Caco-2 (cell line): ENCODE measurements at places on chromosomes 4 and X.
A peak's percentile ranks its signal among the peaks of the same experiment; 100 is the strongest.

DNA sequence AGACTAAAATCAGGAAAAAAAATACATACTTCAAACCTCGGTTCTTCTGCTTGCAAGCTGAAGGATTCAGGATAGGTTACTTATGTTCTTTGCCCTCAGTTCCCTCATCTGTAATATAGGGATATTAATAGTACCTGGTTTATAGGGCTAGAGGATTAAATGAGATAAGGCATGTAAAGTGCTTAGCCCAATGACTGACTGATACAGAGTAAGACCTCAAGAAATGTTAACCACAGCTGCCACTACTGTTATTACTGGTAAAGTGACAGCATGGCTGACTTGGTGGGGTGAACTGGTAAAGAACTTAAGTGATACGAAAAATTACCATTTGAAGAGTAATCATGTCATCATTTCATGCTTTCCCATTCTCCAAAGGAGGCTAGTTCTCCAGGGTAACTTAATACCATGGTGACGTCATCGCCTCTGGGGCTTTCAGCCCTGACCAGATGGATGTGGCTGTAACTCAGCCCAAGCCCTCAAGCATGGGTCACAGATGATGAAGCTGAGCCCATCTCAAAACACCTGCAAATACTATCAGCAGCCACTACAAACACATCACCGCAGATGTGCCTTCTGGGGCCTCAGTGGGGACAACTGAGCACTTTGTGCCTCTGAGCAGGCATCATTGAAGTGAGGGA, 44.5 kb upstream of the SCML1 start:
- DNase-seq = no peak

- DNase-seq = no peak
These were observed 76.8 kb upstream of the DDX53 start for GRCh38 chrX:22922961-22923360.

- no peak for DNase-seq
These were observed 195.2 kb upstream of the C1QTNF7 start for GRCh38 chr4:15232366-15233263.

DNA sequence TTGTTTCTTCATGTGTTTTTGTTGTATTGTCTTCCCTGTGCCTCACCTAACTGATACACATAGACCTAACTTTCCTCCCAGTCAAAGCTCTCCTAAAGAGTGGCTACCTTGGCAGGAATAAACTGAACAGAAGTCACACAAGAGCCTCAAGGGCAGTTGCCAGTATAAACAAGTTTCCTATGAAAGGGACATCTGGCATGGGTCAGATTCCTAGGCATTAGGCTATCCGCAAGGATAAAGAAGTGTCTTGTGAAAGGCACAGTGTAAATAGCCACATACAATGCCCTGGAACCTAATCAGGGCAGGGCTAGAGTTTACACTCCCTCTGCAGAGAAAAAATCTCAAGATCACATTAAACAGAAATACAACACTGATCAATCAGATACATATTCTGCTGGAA, 220.8 kb downstream of the SPANXN3 start:
- no peak for DNase-seq

GRCh38 chr4:80335554-80336358, at the start of gene CFAP299:
CFAP299 (plus strand) TSS chr4:80335730.
- peak; percentile 85 for DNase-seq

- no peak for DNase-seq
These were observed 14.5 kb upstream of the GTPBP6 start for GRCh38 chrX:332916-333610.

GRCh38 chr4:165402375-165402774, 23.6 kb downstream of the CPE start:
- no peak for DNase-seq

- peak; percentile 59 for DNase-seq
These were observed 118.3 kb downstream of the DNAAF6 start for GRCh38 chrX:107324493-107325310.

DNA sequence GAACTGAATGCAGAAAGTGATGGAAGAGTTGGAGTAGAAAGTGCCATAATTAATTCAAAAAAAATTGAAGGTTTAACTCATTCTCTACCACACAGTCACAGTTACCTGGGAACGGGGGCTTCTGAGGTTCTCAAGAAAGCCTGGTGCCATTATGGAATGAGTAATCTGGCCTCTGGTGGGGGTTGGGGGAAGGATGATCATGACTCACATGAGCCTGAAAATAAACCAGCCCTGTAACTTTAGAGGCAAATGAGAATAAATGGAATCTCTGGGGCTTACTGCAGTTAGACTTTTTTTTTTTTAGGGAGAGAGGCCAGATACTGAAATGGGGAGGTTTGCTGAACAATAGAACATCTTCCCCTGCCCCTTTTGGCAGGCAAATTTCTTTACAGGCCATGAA, 55.3 kb downstream of the SOD3 start:
- no peak for DNase-seq

GRCh38 chrX:132634521-132634920, 145.7 kb upstream of the MBNL3 start:
- DNase-seq = no peak

DNA sequence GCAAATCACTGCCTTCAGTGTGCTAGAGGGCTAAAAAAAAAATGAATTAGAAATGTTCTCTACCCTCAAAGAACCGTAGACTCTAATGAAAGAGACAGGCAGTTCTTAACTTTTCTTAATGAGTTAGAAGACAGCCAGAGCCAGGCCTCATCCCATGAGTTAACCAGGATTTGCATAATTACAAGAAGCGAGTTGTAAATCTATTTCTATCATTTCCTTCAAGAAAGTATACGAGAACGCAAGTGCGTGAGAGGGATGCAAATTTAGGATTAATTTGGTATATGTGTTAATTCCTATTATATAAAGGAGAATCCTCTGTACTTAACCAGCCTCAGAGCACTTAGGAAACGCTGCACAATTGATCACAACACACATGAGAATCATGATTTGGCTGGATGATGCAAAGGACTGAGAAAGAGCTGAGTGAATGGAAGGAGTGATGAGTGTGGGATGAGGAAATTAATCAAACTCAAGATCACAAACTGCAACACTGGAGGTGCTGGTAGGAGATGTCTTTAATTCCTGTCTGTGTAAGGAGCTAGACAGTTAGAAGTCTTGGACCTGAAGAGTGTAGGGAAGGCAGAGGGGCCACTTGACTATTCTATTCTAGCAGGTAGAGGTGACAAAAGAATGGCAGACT, 157.2 kb downstream of the ATP10D start:
- DNase-seq = no peak

DNA sequence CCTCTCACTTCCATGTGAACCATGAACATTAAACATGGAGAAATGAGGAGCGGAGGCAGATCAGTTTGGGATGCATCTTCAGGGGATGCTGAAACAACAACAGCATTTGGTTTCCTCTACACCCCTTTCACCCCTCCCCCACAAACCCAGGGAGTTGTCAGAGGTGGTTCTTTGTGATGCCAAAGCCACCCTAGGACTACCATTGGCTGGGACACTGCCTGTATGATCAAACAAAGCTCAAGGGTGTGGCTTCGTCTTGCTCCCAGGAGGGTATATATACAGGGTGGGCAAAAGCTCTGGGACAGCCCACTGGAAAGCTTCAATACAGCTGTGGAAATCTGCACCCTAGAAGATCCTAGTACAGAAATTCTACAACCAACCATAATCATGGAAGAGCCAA, at the start of gene SPANXN4:
TSS of gene SPANXN4 (plus strand) at position 301 of the 400 bp plus-strand sequence. CDS start at position 388, 87 bp downstream.
- DNase-seq = no peak

GRCh38 chr4:128475597-128475996, 188.0 kb upstream of the PGRMC2 start:
- no peak for DNase-seq

- DNase-seq = no peak
These were observed 1624.7 kb downstream of the ARAP2 start for GRCh38 chr4:34619531-34620162.

- no peak for DNase-seq
These were observed 56.7 kb downstream of the PROM1 start for GRCh38 chr4:16027114-16027513.

DNA sequence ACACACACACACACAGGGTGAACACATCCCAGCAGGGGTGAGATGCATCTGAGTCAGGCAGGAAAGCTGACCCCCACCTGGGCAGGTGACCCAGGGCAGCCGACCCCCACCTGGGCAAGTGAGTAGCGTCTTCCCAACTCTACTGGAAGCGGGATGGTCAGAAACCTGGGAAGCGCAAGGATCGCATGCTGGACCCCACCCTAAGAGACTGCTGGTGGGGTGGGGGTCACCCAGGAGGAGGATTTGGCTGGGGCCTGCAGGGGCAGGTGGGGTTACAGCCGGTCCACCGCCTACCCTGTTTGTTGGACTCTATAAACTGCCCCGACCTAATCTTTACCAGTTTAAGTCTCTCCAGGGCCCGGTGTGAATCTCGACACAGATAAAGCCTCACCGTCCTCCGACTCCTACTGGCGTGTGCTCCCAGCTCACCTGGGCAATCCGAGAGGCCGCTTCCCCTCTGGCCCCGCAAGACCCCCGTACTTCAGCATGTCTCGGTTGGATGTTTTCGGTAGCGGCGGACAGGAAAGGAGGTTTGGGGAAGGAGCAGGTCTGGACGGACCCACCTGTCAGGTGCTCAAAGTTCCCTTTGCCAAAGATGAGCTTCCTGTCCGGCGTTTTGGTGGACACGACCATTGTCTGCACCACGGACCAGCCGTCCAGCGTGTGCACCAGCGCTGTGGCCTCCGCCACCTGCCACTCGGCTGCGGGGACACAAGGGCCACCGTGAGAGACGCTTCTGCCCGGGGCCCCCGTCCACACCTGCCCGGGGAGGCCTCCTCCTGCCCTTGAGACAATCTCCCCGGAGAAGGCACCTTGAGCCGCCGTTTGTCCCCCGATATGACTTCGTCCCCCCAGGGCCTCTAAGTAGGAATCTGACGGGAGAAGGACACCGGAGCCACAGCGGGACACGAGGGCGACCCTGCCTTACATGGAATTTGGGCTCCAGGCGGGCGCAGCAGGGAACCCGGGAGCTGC, 2.0 kb downstream of the GTPBP6 start:
- no peak for DNase-seq

- DNase-seq = no peak
These were observed 235.4 kb downstream of the MGST2 start for GRCh38 chr4:139900964-139901376.

- no peak for DNase-seq
These were observed 14.7 kb downstream of the SORCS2 start for GRCh38 chr4:7206911-7207567.

DNA sequence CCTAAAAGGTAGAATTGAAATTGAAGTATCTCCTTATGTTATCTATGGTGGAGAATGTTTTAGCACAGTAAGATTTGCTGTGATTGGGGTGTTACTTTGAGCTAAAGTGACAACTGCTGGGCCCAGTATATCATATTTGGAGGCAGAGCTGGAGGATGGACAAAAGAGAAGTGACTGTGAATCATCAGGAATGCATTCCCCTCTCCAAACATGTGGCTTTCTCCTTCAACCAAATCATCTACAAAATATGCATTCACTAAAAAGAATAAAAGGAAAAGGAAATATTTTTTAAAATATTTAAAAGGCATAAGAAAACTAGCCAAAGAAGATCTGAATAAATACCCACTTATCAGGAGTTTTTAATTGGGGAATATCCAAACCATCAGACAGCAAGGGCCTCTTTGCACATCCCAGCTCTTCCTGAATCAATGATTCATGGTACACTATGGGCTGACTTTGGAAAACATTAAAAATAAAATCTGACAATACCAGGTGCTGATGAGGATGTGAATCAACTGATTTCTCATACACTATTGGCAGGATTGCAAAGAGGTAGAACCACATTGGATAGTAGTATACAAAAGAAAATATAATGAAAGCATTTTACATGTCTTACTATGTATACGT, 671.7 kb upstream of the NR3C2 start:
- no peak for DNase-seq

DNA sequence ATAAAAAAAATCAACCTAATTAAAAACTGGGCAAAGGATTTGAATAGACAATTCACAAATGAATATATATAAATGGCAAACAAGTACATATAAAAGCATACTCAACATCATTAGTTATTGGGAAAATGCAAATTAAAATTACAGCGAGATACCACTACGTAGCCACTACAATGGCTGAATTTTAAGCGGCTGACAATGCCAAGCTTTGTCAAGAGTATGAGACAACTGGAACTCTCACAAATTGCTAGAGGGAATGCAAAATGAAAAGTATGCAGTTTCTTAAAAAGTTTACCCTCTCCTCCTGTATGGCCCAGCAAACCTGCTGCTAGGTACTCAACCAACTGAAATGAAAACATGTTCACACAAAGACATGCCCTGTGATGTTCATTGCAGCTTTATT, 34.8 kb downstream of the ZFP42 start:
- no peak for DNase-seq

DNA sequence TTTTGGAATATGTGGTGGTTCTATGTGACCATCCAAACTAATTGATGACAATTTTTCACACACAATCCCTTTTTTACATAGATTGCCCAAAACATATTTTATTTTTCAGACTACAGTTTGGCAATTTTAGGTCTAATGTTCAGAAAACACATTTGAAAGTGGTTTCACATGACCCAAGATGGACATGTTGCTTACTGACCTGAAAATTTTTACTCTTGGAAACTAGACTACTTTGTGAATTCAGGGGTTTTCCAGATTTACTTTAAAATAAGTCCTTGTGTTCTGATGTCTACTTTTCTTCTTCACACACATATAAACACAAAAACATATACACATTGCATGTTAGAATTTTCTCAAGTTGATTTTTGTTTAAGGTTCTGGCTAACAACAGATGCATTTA, 79.5 kb downstream of the HMGB2 start:
- DNase-seq = no peak

DNA sequence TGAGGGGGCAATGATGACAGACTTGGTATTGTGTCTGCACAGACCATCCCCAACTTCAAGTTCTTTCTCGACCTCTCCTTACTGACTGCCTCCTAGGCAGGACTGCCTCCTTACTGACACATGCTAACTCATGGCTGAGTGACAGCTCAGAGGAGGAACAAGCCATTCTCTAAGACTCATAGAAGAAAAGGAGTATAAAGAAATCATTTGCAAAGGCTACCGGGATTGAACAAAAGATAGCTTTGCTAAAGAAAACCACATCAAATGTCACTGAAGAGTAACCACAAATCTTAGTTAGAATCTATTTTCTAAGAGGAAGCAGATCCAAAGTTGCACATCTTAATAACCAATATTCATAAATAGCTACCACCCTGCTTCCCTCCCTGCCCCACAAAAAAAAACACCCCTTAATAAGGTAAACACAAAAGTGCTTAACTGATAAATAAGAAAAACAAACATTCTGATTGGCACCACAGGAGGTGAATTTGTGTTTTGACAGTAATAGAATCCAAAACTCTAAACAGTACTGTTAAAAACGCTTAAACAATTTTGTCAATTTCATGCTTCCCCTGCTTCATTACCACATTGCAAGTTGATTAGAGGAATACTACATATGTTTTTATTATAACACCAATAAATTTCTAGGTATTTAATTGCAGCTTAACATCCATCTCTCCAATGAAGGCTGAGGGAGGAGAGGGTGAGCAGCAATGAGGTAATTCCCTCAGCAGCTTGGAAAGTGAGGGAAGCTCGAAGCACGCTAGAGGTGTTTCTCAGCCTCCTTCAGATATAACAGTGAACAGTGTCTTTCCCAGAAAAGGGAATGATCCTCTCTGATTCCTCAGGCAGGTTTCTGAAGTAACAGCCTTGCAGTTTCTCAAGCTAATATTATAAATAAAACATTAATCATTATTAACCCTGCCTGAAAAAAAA, 160.0 kb downstream of the HNRNPD start:
- DNase-seq = no peak

GRCh38 chr4:174358829-174359228, 75.1 kb downstream of the CEP44 start:
- no peak for DNase-seq
